ENCODE measurements at places on chromosomes 5 and 9.
A peak's percentile ranks its signal among the peaks of the same experiment; 100 is the strongest.

DNA sequence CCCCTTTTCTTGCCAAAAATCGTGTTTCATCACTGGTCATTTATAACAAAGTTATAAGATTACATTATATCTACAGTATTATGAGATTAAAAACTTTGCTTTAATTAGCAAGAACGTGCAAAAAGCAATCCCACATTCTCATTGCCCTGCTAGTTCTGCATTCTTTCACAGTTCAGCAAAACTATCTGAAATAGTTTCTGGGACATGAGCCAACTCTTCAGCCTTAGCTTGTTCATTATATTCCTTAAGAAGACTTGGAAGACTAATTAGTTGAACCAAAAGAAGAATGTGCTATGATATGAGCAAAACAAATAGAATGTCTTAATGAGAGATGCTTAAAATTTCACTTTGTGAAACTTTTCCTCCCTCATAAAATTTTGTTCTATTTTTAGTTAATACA is 76.7 kb downstream of the ITGA1 start:
- no peak for DNase-seq

DNA sequence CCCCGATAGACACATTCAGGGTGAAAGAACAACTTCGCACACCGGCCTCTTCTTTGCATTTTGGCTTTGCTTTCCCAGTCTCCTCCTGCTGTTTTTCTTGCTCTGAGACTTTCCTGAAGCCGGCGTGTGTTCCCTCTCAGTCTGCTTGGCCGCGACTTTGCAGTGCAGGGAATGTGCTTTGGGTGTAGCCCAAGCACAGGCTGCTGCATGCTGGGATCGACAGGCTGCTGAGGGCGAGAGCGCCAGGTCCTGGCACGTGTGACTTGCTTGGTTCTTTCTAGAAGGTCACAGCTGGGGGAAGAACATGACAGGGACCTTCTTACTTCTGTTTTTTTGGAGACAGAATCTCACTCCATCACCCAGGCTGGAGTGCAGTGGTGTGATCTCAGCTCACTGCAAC is 40.6 kb downstream of the TENT4A start:
- DNase-seq = no peak

DNA sequence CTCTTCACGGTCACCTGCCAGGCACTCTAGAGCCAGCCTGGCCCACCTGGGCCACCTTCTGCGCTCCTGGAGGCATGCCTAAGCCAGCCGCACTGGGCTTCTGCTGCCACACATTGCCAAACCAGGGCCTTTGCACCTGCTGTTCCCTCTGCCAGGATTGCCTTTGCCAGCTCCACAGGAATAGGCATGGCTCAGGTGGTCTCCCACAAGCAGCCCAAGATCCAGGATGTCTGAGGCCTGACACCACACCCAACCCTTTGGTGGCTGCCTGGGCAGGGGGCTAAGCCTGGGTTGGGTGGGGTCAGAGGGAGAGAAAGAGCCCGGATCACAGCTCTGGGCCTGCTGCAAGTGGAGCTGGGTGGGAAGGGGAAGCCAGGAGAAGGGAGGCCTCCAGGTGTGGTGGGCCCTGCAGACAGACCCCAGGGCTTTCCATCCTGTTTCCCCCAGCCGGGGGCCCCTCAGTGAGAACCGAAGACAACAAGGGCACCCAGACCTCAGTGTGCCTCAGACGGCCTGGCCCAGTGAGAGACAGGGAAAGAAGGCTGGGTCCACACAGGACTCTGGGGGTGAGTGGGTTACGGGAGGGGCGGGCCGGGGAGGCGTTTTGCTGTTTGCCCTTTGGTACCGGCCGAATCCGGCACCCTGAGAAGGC is 672 bp upstream of the SUSD3 start:
- DNase-seq = no peak

DNA sequence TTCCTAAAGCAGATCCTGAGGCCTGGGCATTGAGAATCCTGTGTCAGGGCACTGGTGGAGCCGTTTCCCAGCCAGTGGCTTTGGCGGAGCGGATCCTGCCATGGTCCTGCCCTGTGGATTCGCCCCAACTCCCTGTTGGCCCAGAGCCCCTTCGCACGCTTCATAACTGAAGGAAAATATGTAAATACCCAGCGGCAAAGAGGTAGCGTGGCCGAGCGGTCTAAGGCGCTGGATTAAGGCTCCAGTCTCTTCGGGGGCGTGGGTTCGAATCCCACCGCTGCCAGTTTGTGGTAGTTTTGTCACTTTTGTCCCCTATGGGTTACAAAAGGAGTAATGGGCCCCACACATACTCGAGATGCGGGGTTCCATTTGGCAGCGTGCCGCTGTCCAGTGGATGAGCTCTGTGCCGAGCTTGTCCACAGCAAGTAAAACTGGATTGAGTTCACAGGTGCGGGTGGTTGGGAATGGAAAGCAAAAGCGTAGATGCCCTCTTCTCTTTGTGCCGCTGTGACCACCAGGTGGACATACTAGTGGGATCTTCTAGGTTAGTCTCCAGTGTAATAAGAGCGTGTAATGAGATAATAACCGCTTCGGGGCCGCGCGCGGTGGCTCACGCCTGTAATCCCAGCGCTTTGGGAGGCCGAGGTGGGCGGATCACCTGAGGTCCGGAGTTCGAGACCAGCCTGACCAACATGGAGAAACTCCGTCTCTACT is 17.3 kb downstream of the TRIM7 start:
- DNase-seq = peak; percentile 73

GRCh38 chr5:159286420-159287035 is 23.4 kb downstream of the UBLCP1 start:
- DNase-seq = no peak

DNA sequence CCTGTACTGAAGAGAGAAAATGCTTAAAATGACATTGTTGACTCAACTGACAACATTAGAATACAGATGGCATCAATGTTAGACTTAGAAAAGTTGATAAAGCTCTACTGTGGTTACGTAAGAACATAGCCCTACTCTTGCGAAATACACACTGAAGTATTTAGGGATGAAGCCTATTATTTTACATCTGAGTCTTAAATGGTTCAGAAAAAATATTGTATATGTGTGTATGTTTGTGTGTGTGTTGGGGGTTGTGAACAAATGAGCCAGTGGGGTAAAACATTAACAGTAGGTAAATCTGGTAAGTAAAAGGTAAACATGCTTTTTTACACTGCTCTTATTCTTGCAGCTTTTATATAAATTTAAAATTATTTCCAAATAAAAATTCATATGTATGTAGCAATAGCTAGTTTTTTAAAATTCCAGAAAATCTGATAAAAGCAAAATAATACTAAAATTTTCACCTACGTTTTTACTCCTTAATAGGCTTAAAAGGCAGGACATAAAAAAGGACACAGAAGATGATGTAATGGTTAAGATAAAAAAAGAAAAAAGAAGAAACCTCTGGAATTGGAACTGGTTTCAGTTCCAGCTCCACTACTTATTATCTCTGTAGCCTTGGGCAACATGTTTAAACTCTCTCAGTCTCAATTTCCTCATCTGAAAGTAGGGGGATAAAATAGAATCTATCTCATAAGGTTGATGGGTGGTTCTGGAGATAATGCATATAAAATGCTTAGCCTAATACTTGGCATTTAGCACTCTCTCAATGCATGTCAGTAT is 44.3 kb downstream of the GARNL3 start:
- no peak for DNase-seq

GRCh38 chr9:38371495-38371894 is 21.0 kb upstream of the ALDH1B1 start:
- no peak for DNase-seq

- no peak for DNase-seq
Measured at GRCh38 chr5:6455571-6456200, 7.0 kb downstream of the UBE2QL1 start.

- no peak for DNase-seq
Measured at GRCh38 chr5:80064124-80064523, 29.0 kb downstream of the THBS4 start.

- DNase-seq = no peak
Measured at GRCh38 chr5:123365156-123365555, 58.0 kb downstream of the CEP120 start.

DNA sequence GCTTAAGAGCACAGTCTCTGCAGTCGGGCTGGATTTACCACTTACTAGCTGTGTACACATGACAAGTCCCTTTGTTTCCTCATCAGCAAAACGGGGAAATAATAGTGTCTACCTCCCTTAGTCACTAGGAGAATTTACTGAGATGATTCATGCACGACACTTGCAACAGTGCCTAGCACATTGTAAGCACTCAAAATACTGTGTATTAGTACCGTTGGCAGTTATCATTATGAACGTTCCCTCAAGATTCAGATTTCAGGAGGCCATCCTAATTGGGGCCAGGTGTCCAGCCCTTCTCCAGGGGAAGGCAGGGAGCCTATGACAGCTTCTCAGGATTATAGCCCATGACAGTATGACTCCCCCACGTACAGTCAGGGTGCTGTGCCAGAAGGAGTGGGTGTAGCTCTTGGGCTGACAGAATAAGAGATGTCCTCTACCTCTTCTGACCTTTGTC is 164.3 kb downstream of the DOCK2 start:
- no peak for DNase-seq

DNA sequence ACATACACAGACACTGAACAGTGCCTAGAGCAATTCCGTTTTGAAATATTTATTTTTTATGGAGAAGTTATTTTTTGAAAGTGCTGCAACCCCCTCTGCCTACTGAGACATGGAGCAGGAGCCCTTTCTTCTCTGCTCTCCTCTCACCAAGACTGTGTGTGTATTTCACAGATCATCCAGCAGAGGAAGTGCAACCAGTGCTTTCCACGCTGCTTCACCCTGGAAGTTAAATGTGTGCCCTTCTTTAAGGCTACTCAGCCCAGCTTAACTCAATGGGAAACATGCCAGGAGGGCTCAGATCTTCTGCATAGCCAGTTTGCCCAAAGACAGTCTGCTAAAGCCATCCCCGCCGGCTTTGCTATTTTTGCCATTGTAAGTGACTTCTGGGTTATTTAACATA is 606.3 kb downstream of the TLE1 start:
- DNase-seq = no peak

Measured in activated CD4-positive, CD25-positive, alpha-beta regulatory T cell treated with anti-CD3 and anti-CD28 coated beads, Interleukin-2, amount 50 U/mL, for 72 hours (primary cell).